Esophagus squamous epithelium (tissue), 5 donors: ENCODE measurements at places on chromosomes 12 and 14.

DNA sequence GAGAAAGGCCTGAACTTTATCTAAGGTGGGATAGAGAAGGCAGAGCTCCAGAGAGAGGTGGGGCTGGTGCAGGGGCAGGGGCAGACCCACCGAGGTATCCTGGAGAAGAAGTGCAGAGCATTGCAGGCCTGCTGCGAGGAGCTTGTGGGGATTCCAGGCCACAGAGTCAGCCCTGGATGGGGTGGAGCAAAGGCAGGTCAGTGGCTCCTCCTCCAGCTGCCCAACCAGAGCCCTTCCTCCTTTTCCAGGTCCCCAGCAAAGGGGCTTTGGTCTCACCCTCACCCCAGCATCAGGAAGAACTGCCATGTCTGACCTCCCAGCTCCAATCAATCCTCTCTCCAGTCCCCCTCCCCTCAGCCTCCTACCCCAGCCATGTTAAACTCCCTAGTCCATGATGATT is 19.8 kb upstream of the ZNF740 start:
- DNase-seq = no peak

GRCh38 chr14:63470962-63471793 is 72.0 kb downstream of the PPP2R5E start:
- no peak for DNase-seq

- no peak for DNase-seq
Measured at GRCh38 chr12:132562489-132563021, 47.8 kb downstream of the LRCOL1 start.

DNA sequence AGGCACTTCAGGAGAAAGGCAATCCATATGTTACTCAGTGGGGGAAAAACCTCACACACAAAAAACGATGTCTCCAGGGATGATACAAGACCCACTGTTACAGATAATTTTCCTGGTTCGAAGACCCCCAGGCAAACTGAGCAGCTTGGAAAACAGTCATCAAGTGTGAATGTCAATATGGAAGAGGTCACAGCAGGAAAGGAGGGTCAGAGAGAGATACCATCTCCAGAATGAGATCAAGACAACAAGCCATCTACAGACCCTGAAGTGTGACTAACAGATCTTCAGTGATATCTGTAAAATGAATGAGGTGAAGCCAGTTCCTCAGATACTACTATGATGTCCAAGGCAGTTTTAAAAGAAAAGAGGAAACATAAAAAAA is 28.6 kb downstream of the GNS start:
- DNase-seq = no peak

GRCh38 chr12:108517288-108518100 is 2.4 kb downstream of the FICD start:
- no peak for DNase-seq

DNA sequence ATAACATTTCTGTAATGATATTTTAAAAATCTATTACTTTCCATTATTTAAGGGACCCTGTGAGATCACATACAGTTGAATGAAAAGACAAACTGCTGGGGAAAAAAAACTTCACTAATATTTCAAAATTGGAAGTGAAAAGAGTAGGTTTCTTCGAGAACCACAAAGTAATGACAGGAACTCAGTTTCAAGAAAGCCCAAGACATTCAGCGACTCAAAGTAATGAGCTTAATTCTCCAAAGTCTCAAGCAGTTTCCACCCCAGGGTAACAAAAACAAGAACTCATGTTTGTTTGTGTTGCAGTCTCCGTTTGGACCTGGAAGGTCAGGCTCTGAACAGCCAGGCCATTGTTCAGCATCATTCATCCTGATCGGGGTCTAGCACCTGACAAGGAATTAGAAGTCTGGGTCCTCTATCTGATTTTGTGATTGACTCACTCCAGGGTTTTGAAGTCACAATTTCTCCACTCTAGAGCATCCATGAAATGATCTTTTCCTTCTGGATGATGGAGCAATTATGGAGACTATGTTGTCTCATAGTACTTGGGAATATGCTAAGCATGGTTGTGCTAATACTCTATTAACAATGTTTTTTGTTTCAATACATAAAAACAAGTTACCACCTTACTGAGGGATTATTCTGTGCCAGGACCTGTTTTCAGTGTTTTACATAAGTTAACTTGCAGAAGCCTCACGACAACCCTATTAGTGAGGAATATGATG is 126.9 kb downstream of the SLC25A21 start:
- DNase-seq = no peak
